ENCODE measurements at places on chromosomes 1 and 21.
A peak's percentile ranks its signal among the peaks of the same experiment; 100 is the strongest.

DNA sequence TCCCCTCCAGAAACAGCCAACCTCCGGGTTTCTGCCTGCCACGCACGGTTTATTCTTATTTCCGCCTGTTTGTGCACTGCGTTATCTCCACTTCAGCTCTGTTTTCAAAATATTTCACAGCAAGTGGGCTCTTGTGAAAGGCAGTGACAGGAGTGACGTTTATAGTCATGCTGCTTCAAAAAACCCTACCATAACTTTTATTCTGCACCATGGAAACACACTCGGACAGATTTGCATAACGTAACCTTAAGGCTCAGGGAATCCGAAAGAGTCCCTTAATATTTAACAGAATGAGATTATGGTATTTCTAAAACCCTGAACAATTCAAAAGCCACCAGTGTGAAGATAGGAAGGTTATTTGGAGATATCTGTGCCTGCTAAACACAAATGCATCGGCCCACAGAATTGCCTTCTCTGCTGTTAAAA, 782 bp upstream of the SDE2 start:
- no peak for DNase-seq

DNA sequence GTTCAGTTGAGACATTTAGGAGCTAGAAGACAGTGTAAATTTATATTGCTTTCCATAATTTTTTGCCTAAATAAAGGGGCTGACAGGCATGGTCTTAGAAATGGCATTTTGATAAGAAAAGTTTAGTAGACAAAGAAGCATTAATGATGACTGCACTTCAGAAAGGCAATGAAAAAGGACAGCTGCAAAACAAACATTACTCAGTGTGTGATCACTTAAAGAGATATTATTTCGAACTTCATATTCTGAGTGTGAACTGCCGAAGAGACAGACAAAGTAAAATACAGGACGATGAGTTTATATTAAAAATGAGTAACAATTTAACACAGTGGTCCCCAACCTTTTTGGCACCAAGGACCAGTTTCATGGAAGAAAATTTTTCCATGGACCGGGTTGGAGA, 243.1 kb downstream of the DPYD start:
- no peak for DNase-seq

GRCh38 chr1:22767852-22768251, 57.2 kb downstream of the EPHB2 start:
- no peak for DNase-seq

- no peak for DNase-seq
Observed at GRCh38 chr1:31795801-31796621, 19.8 kb downstream of the SPOCD1 start.

DNA sequence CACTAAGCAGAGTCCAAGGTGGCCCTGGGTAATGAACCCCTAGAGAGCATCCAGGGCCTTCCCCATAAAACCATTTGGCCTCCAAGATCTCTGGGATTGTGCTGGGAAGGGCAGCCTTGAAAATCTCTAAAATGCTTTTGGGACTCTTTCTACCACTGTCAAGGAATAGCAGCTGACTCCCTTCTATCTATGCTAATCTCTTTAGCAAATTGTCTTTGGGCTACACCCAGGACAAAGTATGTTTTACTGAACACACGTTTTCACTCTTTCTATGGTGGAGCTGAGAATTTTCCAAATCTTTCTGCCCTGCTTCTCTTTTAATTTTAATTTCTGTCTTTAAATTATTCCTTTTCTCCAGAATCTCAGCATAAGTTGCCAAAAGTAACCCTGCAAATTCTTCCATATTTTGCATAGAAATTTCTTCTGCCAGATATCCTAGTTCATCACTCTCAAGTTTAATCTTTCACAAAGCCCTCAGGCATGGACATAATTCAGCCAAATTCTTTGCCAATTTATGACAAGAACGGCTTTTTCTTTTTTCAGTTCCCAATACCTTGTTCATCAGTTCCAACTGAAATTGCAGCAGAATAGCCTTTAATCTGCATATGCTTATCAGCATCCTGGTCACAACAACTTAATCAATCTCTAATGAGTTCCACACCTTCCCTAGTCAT, 687.0 kb upstream of the ADGRL4 start:
- DNase-seq = no peak

GRCh38 chr1:15282038-15282437, 35.0 kb downstream of the FHAD1 start:
- DNase-seq = no peak

- DNase-seq = no peak
Observed at GRCh38 chr1:208047476-208047934, 136.6 kb upstream of the CD34 start.

DNA sequence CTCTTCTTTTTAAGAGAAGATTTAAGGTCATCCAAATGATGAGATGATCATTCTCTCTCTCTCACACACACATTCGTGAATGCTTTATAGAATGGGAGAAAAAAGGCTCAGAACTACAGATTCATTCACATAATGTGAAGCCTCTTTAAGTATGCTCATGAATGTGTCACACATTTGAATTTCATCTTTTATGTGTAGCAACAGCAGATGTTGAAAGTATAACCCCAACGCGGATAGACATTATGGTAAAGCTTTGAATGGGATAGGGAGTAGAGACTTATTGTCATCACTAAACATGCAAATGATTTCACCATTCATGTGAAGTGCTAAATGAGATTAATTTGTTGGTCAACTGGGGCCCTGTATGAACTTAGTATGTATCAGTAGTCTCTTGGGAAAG, 15.7 kb upstream of the PKN2 start:
- no peak for DNase-seq

- DNase-seq = peak; percentile 92
Observed at GRCh38 chr1:9494936-9495758, 44.1 kb upstream of the SLC25A33 start.

DNA sequence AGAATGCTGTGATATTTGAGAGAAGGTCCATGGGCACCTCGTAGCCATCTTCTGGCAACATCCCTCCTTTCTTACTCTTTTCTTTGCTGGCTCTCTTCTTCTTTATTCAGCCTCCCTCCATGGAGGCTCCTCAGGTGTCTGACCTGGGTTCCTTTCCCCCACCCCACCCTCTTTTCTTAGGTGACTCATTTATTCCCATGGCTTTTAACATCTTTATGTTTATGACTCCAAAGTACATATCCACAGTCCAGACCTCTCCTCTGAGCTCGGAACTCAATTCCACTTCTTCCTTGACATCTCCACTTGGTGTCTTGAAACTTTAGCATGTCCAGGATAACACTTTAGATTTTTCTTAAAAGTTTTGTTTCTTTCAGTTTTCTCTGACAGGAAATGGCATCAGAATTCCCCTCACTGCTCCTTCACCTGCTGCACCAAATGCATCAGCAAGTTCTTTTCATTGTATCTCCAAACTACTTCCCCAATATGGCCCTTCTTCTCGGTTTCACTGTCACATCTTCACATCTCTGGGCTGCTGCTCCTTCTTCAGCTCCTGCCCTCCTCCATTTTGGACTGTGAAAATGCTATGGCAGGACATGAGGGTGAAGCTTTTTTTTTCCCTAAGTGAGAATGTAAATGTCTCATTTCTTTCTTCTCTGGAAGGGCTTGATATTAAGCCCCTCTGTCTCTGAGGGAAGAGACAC, 95.9 kb downstream of the GIPC2 start:
- DNase-seq = no peak

DNA sequence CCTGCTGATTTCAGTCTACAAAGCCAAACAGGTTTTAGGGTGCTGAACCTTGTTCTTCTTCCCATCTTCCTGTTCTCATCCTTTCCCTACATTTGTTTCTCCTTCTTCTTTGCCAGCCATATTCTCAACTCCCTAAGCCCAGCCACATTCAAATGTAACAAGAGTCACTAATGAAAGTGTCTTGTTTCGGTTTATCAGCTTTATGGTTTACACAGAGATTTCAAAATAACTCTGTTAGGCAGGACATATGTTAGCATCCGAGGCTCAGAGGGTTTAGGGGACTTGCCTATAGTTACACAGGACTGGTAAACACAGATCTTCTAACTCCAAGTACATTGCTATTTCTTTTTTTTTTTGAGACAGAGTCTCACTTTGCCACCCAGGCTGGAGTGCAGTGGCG, 61.3 kb downstream of the NDUFS5 start:
- no peak for DNase-seq

DNA sequence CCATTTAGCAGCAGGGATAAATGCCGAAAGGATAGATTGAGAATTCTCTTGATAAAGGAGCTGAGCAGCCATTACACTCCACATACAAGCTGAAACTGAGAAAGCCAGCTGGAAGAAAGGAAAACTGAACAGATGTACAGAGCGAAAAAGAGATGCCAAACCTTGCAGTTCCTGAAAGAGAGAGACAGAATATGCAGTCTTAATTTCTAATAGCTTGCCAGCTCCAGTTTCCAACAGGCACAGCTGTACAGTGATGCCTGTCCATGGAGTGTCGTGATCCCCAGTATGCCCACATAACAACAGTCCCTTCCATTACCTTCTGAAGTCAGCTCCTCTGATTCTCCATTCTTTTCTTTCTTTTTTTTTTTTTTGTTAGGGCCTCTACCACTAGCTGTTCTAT, 22.7 kb downstream of the ABL2 start:
- DNase-seq = peak; percentile 25

- DNase-seq = no peak
Observed at GRCh38 chr1:110309139-110309538, 30.0 kb upstream of the RBM15 start.

DNA sequence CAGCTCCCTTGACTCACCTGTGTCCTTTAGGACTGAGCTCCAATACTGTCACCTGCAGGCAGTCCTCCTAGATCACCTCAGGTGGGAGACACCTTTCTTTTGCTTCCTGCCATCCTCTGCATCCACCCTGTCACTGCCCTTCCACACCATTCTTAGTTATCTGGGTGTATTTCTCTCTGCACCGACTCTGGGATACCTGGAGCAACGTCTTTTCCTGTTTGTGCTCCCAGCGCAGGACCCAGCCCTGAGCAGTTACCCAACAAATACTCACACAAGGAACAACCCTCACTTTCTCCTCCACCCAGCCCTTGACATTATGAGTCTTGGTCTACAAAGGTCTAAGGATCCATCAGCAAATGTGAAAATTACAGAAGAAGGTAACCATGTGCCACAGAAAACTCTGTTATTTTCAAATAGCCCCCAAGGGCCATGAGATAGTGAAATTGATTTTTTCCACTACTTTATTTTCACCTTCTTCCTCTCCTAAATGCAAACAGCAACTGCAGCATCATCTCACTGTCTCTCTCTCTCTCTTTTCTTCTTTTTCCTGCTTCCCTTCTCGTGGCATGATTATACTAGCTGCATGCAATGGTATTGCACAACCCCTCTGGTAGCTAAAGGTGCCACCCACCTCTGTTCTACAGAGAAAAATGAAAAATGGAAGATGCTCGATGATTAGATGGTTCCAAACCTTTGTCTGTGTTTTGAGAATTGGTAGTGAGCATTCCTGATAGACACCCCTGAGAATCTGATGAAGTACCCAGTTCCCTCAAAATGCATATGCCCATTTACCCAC, 89.0 kb downstream of the MIS18A start:
- DNase-seq = no peak

- peak; percentile 76 for DNase-seq
Observed at GRCh38 chr1:160579216-160579701, at the start of gene CD84. Gene CD84 (minus strand): TSS chr1:160579496. CDS start chr1:160579437, 59 bp downstream.

- DNase-seq = no peak
Observed at GRCh38 chr1:113197719-113198330, 124.8 kb downstream of the LRIG2 start.
